ENCODE measurements at places on chromosomes 2 and 18. TPM values are rescaled to one million over a fixed set of nuclear protein-coding genes. Genes with fewer than 3 reads are reported as not detected.

DNA sequence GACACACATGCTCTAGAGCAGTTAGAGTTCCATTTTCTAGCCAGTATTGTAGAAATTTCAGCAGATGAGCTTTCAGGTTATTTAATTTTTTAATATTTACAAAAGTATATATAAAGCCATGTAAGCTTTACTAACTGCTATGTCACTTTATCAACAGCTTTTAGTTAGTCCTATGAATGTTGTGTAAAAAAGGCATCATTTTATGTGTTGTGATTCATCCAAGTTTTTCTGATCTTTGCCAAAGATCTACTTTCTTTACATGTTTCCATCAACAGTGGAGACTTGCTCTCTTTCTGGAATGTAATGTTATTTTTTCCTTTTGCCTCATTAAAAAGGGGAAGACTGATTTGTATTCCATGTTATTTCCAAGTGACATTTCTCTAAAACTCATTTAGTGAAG, 125.2 kb upstream of the TFPI start:
- no peak for DNase-seq

- no peak for DNase-seq
These were observed 198.7 kb downstream of the DOK6 start for GRCh38 chr18:69599377-69599776.

- no peak for DNase-seq
These were observed 159.2 kb upstream of the SCN7A start for GRCh38 chr2:166653185-166653813.

- no peak for DNase-seq
These were observed 21.1 kb downstream of the PER2 start for GRCh38 chr2:238267341-238267710.

- DNase-seq: no peak
These were observed 326.9 kb upstream of the HNRNPA3 start for GRCh38 chr2:176885661-176886060.

GRCh38 chr2:26572591-26572990, 68.6 kb downstream of the CIB4 start:
- no peak for DNase-seq

- no peak for DNase-seq
These were observed 163.8 kb upstream of the HDAC4 start for GRCh38 chr2:239564587-239564986.

DNA sequence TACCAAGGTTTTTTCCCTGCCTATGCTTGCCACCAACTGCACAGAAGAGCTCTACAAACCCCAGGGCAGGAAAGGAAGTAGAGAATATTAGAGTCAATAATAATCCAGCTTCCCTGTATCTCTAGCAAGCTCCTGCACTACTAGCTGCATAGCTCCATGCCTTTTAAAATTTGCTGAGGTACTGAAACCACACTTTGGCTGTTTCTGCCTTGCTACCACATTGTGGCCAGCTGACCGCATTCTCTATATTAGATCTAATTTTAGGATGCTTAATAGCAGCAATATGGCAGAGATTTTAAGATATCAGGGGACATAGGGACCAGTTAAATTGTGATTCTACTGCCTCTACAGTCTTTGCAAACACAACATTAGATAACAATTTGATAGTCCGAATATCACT, 534.6 kb downstream of the MBD2 start:
- no peak for DNase-seq

- DNase-seq: no peak
These were observed 407.9 kb downstream of the HRH4 start for GRCh38 chr18:24868311-24868710.

DNA sequence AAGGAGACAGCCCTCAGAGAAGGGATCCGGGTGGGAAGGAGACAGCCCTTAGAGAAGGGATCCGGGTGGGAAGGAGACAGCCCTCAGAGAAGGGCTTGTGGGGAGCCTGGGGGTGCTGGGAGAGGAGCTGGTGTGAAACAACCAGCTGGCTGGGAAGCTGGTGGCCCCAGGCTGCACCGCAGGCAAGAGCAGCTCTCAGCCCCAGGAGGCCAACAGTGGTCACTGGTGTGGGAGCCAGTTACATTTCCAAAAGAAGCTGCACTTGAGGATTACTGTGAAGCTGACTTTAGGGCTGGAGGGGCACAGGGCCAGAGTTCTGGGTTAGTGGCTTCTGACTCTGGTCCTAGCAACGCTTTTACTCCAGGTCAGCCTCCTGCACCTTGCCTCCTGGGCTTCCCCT, 3.3 kb downstream of the HES6 start:
- DNase-seq: no peak

DNA sequence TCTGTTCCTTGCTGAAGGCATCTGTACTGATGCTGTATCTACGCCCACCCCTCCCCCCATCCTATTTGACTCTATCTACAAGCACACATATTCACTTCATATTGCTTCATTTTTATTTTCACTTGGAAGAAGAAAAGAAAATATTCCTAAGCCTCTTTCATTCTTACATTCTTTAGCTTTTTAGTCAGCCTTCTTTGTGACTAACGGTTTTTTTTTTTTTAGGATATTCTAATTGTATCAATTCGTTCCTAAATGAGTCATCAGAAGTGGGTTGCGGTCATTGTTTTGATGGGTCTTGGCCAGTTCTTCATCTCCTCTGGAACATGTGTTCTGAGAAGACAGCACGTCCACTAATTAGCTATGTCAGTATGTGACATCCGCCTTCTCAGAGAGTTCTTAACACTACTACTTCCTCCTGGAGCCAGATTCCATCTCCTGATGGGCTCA, 88.7 kb downstream of the MYO1B start:
- DNase-seq: peak; percentile 77

- DNase-seq: no peak
These were observed 174.8 kb downstream of the TWIST2 start for GRCh38 chr2:239022437-239023260.

GRCh38 chr2:207274530-207275189, 108.9 kb upstream of the KLF7 start:
- DNase-seq: no peak

DNA sequence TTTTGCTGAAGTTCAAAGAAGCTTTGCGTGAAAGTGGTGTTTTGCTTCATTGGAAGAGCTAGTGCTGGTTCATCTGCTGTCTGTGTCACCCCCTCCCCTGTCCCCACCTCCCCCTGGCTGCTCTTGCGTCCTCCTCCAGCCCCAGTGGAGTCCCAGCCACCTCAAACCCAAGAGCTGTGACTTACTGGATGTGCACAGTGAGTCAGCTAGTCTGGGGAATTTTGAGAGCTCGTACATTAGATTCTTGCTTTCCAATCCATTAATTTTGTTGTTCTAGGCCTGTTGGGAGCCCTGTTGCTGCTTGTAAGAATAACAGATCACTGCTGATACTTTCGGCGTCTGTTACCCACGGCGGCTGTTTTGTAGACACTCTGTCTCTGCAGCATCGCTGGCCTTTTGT, 412.1 kb downstream of the TSN start:
- DNase-seq: no peak

DNA sequence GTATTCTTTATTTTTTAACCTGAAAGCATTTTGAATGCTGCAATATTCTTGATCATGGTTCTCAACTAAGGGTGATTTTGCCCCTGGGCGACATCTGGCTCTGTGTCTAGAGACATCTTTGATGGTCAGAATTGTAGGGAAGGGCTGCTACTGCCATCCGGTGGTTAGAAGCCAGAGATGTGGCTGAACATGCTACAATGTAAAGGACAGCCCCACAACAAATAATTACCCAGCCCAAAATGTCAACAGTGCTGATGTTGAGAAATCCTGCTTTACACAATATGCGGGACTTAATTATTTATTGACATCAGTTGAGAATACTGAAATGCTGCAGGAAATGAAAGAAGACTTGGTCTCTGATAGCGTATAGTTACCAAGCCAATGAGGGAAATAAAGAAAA, 37.5 kb upstream of the SERPINB2 start:
- peak; percentile 42 for DNase-seq

DNA sequence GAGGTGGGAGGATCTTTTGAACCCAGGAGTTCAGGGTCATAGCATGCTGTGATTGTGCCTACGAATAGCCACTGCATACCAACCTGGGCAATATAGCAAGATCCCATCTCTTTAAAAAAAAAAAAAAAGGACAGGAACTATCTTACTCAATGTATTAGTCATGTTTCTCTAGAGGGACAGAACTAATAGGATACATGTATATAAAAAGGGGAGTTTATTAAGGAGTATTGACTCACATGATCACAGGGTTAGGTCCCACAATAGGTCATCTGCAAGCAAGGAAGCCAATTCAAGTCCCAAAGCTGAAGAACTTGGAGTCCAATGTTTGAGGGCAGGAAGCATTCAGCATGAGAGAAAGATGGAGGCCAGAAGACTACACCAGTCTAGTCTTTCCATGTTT, 18.8 kb upstream of the CASP10 start:
- no peak for DNase-seq

Gene LINC00305
- not detected for total RNA-seq

Gene ONECUT2
- total RNA-seq: not detected

Gene LOXHD1
- not detected for total RNA-seq

Gene ATP8B1
- 7.2 TPM for total RNA-seq

Gene DSG4
- not detected for total RNA-seq

Gene STRADB
- total RNA-seq: 219 TPM

Gene PPP1CB
- total RNA-seq: 270 TPM

Gene SLC25A12
- total RNA-seq: 32.3 TPM

Gene GNLY
- 1.4 TPM for total RNA-seq

Gene ASXL2
- total RNA-seq: 14.0 TPM

Gene DAW1
- total RNA-seq: not detected

Gene EPB41L3
- not detected for total RNA-seq

Gene HPCAL1
- 102 TPM for total RNA-seq

Gene G6PC2
- total RNA-seq: not detected

Gene TRAF3IP1
- total RNA-seq: 8.2 TPM
